ENCODE measurements at places on chromosomes 3 and 15. TPM values are rescaled to one million over a fixed set of nuclear protein-coding genes. Genes with fewer than 3 reads are reported as not detected.

CACNA2D2 gene
- 1.8 TPM for polyA plus RNA-seq

C15orf62 gene
- polyA plus RNA-seq: 0.33 TPM

ITIH1 gene
- polyA plus RNA-seq: not detected

NIPA2 gene
- 44.4 TPM for polyA plus RNA-seq

HRG gene
- polyA plus RNA-seq: not detected

DALRD3 gene
- polyA plus RNA-seq: 33.1 TPM

PLA2G4E gene
- 0.02 TPM for polyA plus RNA-seq

GABRA5 gene
- not detected for polyA plus RNA-seq

- no peaks in the 10 kb centered on the region for H3K4me1 ChIP-seq
- no peak for DNase-seq
- no peak overlapping the region for H3K27ac ChIP-seq
- no peaks in the 10 kb centered on the region for H3K36me3 ChIP-seq
Observed at GRCh38 chr15:35720019-35720418, 174.1 kb upstream of the DPH6 start.

GRCh38 chr3:59118928-59119327, 69.1 kb upstream of the CFAP20DC start:
- DNase-seq: no peak
- no peaks in the 10 kb centered on the region for H3K27me3 ChIP-seq
- H3K36me3 ChIP-seq: no peaks in the 10 kb centered on the region
- H3K4me1 ChIP-seq: no peaks in the 10 kb centered on the region
- H3K27ac ChIP-seq: no peak overlapping the region

GRCh38 chr3:120909602-120909878, 1.5 kb downstream of the STXBP5L start:
- H3K27me3 ChIP-seq: no peaks in the 10 kb centered on the region
- DNase-seq: peak; percentile 42
- H3K36me3 ChIP-seq: no peaks in the 10 kb centered on the region
- H3K4me3 ChIP-seq: peak overlapping the region; percentile 62
- H3K4me1 ChIP-seq: no peaks in the 10 kb centered on the region
- H3K27ac ChIP-seq: no peak overlapping the region

DNA sequence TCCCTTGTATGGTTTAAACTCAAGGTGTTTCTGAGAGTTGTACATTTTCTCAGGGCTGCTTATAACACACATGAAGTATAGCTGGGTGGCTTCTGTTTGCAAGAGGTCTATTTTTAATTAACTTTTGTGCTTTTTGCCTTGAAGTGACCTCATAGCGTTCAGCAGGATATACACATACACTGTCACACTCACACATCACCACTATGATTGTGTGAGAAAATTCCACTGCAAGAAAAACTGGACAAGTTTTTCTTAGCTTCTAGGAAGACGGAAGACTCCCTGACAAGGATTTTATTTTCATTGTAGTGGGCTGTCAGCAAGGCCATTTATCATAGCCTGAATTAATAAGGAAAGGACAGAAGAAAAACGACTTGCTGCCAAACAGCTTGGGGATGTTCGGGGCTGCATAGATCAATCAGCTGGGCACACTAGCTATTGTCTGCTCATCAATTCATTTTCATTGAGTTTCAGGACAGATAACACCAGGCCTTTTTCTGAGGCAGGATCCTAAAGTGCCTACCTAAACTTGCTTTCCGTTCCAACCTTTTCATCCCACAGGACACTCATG, 192.8 kb upstream of the CRBN start:
- H3K4me3 ChIP-seq: no peak overlapping the region
- no peaks in the 10 kb centered on the region for H3K4me1 ChIP-seq
- H3K36me3 ChIP-seq: no peaks in the 10 kb centered on the region
- no peaks in the 10 kb centered on the region for H3K27me3 ChIP-seq
- no peak for DNase-seq

DNA sequence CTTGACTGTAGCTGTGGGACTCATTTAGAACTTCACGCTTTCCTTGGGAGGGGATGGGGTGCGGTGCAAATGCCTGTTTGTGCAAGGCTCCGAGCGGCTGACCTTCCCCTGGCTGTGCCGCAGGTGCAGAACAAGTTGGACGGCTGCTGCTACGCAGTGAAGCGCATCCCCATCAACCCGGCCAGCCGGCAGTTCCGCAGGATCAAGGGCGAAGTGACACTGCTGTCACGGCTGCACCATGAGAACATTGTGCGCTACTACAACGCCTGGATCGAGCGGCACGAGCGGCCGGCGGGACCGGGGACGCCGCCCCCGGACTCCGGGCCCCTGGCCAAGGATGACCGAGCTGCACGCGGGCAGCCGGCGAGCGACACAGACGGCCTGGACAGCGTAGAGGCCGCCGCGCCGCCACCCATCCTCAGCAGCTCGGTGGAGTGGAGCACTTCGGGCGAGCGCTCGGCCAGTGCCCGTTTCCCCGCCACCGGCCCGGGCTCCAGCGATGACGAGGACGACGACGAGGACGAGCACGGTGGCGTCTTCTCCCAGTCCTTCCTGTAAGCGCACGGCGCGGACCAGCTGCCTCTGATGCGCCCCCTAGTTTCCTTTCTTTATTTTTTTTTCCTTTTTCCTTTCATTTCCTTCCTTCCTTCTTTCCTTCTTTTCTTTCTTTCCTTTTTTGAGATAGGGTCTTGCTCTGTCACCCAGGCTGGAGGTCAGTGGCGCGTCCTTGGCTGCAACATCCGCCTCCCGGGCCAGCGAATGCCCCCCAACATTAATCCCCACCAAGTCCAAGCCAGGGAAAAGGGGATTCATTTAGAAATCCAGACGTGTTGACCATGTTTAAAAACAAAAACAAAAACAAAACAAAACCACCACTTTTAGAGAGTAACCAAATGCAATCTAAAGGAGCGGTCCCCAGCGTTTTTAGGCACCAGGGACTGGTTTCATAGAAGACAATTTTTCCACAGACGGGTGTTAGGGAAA, 42.7 kb downstream of the EIF2AK4 start:
- peak overlapping the region; percentile 78 for H3K27ac ChIP-seq
- H3K4me1 ChIP-seq: peaks cover 4% of the 10 kb centered on the region
- DNase-seq: peak; percentile 33
- no peaks in the 10 kb centered on the region for H3K27me3 ChIP-seq
- H3K36me3 ChIP-seq: no peaks in the 10 kb centered on the region

GRCh38 chr15:26690778-26691177, 82.1 kb downstream of the GABRB3 start:
- H3K27me3 ChIP-seq: no peaks in the 10 kb centered on the region
- no peaks in the 10 kb centered on the region for H3K4me1 ChIP-seq
- no peaks in the 10 kb centered on the region for H3K36me3 ChIP-seq
- no peak overlapping the region for H3K4me3 ChIP-seq

- no peak overlapping the region for H3K27ac ChIP-seq
- H3K4me3 ChIP-seq: no peak overlapping the region
Observed at GRCh38 chr3:33377489-33377888, 62.7 kb downstream of the UBP1 start.

GRCh38 chr3:3848923-3849275, 49.7 kb downstream of the LRRN1 start:
- H3K36me3 ChIP-seq: no peaks in the 10 kb centered on the region
- no peaks in the 10 kb centered on the region for H3K4me1 ChIP-seq
- H3K4me3 ChIP-seq: no peak overlapping the region
- H3K27me3 ChIP-seq: no peaks in the 10 kb centered on the region
- H3K27ac ChIP-seq: no peak overlapping the region
- DNase-seq: no peak

DNA sequence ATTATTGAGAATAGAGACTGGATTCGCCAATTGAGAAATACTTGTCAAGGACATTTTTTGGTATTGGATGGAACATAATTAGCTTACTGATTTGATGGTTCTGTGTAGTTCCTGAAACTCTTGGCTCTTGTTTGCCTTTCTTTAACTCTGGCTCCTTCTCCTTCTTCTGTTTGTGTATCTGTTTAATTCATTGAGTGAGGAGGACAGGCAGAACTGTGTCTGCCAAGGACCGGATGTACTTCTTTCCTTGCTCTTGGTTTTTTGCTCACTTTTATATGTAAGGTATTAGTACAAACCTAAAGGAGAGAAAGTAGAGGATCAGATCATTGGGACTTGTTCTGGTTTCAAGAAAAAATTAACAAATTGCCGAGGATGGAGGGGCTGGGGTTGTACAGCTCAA, 48.9 kb downstream of the TCF12 start:
- H3K36me3 ChIP-seq: no peaks in the 10 kb centered on the region
- H3K27ac ChIP-seq: no peak overlapping the region
- no peak for DNase-seq
- H3K4me3 ChIP-seq: no peak overlapping the region

DNA sequence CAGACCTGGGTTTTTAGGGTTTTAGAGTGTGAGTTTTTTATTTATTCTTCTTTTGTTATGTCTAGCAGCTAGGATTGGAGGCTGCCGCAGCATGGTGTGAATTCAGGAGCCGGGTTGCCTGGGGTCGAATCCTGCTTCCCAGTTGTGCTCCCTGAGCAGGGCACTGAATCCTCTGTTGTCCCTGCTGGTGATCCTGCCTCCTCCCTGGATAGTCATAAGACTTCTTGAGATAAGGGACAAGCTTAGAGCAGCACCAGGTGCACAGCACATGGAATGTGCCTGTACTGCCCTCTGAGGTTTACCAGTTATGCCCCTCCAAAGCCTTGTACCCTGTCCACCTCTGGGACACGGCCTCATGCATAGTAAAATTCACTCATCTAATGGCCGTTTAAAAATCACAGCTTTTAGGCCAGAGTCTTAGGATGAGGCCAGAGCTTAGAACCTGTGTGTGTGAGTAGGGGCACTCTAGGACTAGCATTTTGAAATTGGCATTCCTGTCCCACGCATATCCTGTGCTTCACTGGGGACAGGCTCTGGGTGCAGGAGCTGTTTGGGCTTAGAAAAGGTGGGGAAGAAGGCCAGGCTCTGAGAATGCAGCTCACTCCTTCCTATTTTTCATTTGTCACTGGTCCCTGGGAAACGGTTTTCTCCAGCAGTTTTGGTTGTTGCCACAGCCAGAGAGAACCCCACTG, 47.7 kb downstream of the CHCHD6 start:
- no peaks in the 10 kb centered on the region for H3K4me1 ChIP-seq
- H3K27me3 ChIP-seq: no peaks in the 10 kb centered on the region
- H3K27ac ChIP-seq: no peak overlapping the region
- no peak overlapping the region for H3K4me3 ChIP-seq
- no peaks in the 10 kb centered on the region for H3K36me3 ChIP-seq

GRCh38 chr15:60563066-60563465, 84.1 kb upstream of the ICE2 start:
- H3K27me3 ChIP-seq: no peaks in the 10 kb centered on the region
- no peaks in the 10 kb centered on the region for H3K36me3 ChIP-seq
- no peaks in the 10 kb centered on the region for H3K4me1 ChIP-seq
- no peak for DNase-seq
- no peak overlapping the region for H3K27ac ChIP-seq
- no peak overlapping the region for H3K4me3 ChIP-seq

DNA sequence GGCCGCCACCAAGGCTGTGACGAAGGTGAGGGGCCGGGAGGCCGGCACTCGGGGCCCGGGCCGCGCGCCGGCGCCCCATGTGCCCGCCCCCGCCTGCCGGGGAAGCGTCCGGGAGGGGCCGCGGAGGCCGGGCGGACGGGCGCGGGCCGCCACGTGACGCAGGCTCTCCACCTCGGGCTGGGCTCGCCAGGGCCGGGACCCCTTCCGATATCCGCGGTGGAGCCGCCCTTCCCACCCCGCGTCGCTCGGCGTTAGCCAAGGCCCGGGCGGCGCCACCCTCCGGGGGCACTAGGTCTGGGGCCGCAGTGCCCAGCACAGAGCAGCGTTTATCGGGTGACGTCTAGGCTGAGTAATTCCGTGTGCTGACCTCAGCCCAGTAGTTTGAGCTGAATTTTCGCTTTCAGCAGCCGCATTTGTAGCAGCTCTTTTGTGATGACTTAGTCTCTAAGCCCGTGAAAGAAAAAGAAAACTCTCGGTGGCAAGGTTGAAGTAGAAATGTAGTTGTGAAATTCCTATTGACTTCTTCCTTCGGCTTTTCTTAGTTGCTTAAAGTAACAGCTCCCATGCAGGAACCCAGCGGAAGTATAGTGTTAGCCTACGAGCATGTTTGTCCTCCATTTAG, 885 bp downstream of the CDV3 start:
- H3K4me1 ChIP-seq: peaks cover 12% of the 10 kb centered on the region
- peak; percentile 76 for DNase-seq
- H3K27me3 ChIP-seq: no peaks in the 10 kb centered on the region
